Fibroblast of the aortic adventitia (primary cell): ENCODE measurements at places on chromosomes 12 and 14. TPM values are rescaled to one million over a fixed set of nuclear protein-coding genes. Genes with fewer than 3 reads are reported as not detected.

DNA sequence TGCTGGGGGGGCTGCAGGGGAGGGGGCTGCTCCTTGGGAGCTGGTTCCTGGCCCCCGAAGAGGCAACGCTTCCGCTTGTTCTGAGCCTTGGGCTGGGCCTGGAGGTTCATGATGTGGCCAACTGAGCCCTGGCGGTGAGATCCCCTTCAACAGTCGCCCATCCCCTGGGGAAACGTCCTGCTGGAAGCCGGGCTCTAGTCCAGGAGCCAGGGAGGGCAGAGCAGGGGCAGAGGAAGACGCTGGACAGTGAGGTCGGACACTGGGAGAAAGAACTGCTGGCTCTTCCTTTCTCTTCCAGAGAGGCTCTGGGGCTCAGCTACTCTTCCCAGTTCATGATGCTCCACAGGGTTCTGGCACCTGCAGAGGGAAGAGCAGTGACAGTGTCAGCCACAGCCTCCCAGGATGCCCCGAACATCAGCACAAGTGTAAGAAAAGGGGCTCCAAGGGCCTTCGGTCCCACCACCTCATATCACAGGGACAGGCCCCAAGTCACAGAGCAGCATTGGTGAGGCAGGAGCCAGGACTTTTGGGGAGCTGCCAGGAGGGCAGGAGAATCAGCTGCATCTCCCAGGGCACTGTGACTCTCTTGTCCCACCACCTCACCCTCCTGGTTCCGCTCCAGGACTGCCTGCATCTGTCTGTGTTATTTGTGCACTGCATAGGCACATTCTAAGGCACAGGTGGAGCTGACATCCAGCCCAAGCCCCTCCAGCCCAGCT, 25.9 kb upstream of the PNMA1 start:
- DNase-seq: no peak

DNA sequence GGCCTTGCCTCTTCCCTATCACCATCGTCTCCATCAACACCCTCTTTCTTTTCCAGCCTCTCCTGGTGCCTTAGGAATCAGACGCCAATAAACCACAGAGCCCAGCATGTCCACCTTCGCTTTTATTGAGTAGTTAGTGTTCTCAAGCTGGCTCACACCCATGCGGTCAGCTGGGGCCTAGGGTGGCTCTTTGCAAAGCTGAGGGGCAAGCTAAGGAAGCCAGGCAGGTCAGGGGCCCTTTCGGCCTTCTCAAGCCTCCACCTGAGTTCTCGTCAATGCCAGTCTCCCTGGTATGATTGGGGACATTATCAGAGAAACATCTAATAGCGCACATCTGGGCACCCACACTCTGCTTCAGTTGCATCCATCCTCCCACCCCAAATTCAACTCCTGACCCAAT, 737 bp upstream of the TEX52 start:
- DNase-seq: no peak

- no peak for DNase-seq
These were observed 21.1 kb downstream of the KRT18 start for GRCh38 chr12:52969828-52970569.

DNA sequence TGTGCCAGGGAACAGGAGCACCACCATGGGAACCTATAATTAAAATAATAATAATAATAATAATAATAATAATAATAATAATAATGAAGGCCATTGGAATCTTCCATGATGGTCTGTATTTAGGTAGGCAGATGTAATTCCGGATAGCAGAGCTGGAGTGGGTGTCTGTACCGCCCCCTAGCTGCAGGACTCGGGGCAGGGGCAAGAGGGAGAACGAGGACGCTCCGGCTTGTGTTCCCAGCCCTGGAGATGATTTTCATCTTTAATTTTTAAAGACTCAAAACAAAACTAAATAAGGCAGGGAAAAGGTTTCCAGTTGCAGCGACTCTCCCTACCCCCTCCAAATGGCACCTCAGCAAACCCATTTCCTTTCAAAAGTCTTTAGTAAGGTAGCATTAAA, 501.1 kb downstream of the VRK1 start:
- no peak for DNase-seq

The BEST3 gene
- not detected in 2 replicates for total RNA-seq

- no peak for DNase-seq
These were observed 165.6 kb upstream of the TMCC3 start for GRCh38 chr12:94815958-94816357.

DNA sequence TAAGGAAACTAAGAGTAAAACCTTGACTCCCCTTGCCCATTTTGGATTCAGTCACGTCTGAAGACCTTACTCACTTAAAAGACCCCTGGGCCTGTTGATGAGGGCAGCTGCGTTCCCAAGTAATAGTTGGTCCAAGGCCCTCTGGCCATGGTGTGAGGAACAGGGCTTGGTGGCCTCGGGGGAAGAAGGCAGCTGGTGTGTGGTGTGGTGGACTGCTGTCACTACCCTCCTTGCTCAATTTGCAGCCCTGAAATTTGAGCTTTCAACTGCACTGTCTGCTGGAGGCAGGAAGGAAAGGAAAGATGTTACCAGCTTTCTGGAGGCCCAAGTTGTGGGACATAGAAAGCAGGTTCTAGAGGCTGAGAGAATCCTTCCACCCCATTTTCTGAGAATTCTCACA, 128.2 kb downstream of the SLC38A6 start:
- DNase-seq: no peak

- DNase-seq: no peak
These were observed 880.1 kb upstream of the FBXO33 start for GRCh38 chr14:40312296-40312695.

DNA sequence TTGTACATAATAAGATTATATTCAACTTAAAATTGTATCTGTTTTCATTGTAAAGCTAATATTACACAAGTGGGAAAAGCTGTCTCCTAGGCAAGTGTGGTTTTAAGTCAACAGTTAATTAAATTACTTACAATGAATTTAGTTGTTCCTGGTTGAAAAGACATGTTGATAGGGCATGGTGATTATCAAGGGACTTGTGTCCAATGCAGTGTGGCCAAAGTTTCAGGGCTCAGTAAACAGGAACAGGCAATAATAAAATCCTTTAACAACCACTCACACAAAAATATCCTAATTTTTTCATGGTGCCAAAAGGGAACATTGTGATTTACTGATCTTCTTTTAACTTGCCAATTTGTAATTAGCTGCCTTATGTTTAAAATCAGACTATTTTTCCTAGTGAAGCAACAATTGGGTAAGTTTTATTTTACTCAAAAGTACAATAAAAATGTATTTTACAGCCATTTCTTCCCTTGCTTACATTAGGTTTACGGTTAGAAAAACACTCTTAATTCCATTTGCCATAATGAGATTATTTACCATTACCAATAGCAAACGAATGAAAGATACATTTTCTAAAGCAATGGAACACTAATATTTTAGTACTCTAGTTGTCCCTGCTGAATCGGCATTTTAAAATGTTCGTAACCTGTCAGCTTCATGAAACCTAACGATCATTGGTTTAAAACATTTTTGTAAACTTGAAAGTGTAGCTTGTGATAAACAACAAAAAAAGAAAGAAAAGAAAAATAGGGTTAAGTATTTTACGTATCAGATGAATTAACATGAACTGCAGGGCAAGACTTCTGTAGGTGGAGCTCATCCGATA, 1.8 kb upstream of the WNK1 start:
- DNase-seq: no peak

- DNase-seq: no peak
These were observed 71.2 kb downstream of the LGMN start for GRCh38 chr14:92677087-92677668.

- peak; percentile 73 for DNase-seq
These were observed 29.8 kb upstream of the DACT1 start for GRCh38 chr14:58607952-58608317.

- no peak for DNase-seq
These were observed 22.5 kb downstream of the TTC6 start for GRCh38 chr14:37617864-37618365.

The KERA gene
- not detected in 2 replicates for total RNA-seq

DNA sequence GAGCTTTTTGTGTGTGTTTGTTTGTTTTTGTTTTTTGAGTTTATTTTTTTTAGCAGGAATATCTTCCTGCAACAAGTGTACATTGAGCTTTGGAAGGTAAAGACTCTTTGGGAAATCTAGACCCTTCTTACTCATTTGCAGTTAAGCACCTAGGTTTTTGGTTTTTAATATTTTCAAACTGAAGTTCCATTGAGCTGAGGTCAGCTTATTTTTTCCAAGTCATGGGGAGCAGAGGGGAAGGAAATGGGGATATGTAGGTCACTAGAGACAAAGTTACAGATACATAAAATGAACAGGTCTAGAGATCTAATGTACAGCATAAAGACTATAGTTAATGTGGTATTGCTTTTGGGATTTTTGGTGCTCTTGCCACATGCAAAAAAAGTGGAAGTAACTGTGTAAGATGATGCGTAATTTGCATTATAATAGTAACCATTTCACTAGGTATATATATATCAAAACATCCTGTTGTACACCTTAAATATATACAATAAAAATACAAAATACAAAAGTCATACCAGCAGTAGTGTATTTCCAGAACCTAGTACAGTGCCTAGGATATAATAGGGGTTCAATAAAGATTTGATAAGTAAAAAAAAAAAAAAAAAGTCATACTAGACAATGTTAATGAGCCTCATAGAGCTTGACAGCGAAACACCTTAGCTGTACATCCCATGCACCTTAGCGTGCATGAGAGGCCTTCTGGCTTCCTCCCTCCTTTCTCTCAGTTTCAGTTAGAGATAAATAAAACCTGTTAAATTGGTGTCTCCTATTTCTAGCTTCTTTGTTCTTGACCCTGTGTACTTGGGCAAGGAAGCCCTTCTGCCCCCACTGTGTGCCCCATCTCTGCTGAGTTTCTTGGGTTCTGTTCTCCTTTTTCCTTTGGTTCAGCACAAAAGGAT, 22.7 kb downstream of the CGRRF1 start:
- no peak for DNase-seq

The HOXC9 gene
- total RNA-seq: 0.65 TPM in 1 of 2 replicates, not detected in the other

The TMPRSS12 gene
- total RNA-seq: not detected in 2 replicates

DNA sequence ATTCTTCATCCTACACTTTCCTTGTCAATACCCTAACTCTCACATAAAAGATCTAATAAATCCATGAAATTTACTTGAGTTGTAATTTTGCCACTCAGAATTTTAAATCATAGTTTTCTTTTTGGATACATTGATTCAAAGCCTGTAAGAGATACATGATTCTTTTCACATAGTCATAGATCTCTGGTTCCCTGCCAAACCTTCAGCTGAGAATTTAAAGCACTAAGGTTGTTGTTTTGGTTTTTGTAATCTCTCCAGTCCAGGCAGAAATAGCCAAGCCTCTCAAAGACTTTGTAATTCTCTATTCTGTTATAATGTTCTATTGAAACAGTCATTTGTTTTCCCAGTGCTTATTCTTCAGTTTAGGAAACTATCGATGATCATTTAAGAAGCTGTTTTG, 273.9 kb downstream of the TRHDE start:
- no peak for DNase-seq

GRCh38 chr14:53751650-53752049, 205.0 kb downstream of the BMP4 start:
- DNase-seq: no peak

DNA sequence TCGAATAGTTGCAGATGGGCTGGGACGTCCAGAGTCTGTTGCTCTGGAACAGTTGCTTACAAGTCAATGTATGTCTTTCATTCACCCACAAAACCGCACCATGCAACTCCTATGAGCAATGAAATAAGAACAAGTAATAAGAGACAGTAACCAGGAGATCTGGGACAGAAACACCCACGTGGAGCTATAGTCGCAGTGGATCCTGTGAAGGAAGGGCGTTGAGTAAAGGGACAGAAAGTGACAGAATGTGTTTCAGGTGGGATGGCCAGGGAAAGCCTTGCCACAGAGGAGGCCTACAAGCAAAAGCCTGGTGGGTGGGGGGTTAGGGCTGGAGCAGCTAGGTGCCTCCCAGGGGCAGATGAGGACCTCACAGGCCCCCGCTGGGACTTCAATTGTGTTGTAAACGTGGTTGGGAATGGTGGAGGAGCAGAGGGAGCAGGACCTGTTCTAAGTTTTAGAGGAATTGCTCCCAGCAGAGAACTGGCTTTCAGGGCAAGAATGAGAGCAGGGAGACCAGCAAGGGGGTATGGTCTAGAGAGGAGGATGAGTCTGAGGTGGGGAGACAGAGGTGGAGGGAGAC, 86.7 kb upstream of the FZD10 start:
- DNase-seq: no peak

DNA sequence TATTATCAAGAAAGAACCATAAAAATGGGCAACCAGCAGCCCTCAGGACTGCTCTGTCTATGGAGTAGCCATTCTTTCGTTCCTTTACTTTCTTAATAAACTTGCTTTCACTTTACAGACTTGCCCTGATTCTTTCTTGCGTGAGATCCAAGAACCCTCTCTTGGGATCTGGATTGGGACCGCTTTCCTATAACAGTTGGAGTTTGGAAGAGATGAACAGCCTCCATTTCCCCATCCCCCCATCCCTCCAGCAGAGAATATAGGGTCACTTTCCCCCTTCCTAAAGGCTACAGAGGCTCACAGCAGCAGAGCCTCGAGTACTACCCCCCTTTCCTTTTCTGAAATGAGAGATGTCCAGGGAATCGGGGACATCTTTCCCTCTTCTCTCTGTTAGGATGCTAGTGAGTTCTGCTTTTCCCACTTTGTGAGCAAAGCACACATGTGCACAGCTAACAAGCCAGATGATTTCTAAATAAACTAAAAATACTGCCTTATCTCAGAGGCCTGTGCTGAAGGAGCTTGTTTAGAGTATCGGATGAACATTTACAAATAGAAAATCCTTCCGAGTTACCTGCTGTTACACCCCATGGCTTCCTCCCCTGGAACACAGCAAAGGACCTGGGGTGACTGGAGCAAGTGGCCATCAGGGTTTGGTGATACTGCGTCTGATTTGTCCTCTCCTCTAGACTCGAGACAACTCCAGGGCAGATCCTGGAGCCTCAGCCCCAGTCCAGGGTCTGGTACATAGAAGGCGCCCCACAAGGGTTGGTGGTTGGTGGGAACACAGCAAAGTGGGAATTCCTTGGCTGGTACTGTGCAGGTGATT, 144.2 kb downstream of the SLC38A6 start:
- DNase-seq: no peak

The DDX47 gene
- total RNA-seq: 55.3 and 68.4 TPM in 2 replicates

- no peak for DNase-seq
These were observed 64.2 kb upstream of the DICER1 start for GRCh38 chr14:95221531-95221930.

DNA sequence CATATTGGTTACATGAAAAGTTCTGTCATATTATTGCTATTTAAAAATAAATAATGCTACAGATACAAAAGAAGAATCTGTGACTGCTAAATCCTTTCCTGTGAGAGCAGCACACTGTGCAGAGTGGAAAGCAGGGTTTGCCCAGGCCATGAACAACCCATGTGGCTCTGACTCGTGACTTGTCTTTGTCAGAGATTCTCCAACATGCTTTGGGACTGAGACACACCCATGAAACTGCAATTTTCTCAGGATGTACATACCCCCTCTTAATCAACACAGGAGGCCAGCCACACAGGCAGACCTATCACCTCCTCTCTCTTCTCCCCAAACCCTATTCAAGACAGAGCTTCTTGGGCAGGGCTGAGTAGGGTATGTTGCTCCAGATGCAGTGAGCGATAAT, 96.8 kb upstream of the NTF3 start:
- no peak for DNase-seq
